Stimulated activated CD8-positive, alpha-beta memory T cell treated with anti-CD3 and anti-CD28 coated beads, Interleukin-4, amount 100 ng/mL, for 1 hour (primary cell): ENCODE measurements at places on chromosomes 2 and 18.

GRCh38 chr18:76264198-76264875 is 230.7 kb downstream of the ZNF516 start:
- no peak for DNase-seq

- no peak for DNase-seq
Measured at GRCh38 chr2:17195016-17195415, 323.2 kb downstream of the RAD51AP2 start.

GRCh38 chr2:32192418-32192817 is 26.8 kb downstream of the SLC30A6 start:
- no peak for DNase-seq

GRCh38 chr2:101734505-101735165 is 37.1 kb downstream of the MAP4K4 start:
- no peak for DNase-seq

- no peak for DNase-seq
Measured at GRCh38 chr2:55158111-55158814, 73.8 kb downstream of the CLHC1 start.

GRCh38 chr2:34242763-34243123 is 643.6 kb upstream of the FAM98A start:
- DNase-seq, result no peak

DNA sequence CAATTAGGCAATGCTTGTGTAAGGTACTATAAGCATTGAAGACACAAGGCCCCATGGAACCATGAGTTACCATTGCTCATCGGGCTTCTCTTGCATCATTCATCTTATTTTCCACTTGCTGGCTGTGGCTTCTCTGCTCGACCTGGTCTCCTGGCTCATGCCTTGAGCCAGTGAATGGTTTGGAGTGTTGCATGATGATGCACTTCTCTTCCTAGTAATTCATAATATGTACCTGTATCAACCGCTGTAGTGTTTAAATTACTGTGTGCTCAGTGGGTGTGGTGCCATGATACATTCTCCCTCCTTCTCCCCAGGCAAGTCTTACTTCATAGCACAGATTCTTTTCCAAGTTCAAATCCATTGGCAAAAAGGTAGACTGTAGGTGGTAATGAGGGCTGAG is 66.8 kb downstream of the ABCA12 start:
- DNase-seq, result no peak

DNA sequence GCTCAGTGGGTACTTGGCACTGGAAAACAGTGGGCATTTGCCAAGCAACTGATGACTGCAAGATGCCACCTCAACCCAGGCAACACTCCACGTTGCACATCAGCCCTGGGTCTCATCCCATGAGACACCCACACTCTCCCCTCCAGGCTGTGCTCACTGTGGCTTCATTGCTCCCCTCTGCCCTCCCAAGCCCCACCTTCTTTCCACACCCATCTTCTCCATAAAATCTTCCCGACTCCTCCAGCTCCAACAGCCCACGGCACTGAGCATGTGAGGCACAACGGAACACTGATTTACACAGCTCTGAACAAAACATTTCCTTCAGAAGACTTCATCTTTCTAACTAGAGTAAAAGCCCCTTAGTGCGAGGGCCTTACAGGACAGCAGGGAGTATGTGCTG is 117.8 kb upstream of the ACAA2 start:
- no peak for DNase-seq

DNA sequence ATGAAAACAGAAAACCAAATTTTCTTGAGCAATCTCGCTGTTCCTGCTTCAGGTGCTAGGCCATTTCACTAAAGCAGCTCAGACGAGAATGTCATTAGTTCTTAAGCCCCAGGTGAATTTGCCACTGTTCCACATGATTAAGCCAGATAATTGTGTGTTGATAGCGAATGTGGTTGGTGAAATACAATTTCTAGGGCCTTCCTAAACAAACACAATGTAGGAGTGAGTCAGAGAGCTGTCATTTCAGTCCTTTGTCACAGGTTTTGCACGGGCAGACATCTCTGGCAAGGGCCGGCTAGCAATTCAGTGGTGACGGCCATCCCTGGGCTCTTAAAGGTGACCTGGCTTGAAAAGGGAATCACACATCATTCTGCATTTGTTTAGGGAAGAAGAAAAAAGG is 170.7 kb downstream of the TMEM182 start:
- DNase-seq, result no peak

DNA sequence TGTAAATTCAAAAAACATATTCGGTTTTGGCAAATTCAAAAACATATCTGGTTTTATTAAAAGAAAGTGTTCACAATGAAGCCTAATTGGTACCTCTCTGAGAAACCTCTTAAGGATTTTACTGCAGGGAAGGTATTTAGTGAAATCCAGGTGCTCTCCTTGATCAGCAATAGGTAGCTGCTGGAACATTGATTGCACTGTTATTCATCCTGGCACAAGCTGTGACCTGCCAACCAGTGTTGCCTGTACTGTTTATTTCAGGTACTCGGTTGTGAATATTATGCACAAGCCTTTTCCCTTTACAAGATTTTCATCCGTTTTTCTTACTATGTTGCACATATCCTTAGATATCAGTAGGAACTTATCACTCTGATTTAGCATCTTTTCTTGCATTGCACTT is 155.8 kb upstream of the ZEB2 start:
- no peak for DNase-seq

- no peak for DNase-seq
Measured at GRCh38 chr2:218754781-218755180, 27.2 kb upstream of the CYP27A1 start.

DNA sequence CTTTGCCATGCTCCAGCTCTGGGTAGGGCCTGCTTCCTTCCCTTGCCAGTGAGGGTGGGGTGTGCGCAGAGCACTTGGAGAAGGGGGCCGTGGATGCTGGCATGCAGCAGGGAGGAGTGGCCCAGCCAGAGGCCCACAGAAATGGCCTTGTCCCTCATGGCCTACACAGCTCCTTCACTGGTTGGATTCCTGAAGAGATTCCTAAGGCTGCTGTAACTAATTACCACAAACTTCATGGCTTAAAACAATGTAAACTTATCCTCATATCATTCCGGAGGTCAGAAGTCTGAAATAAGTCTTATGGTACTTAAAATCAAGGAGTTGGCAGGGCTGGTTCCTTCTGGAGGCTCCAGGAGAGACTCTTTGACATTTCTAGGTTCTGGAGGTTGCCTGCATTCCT is 195.2 kb downstream of the GLI2 start:
- DNase-seq, result no peak

GRCh38 chr18:55988537-55988936 is 400.5 kb upstream of the TCF4 start:
- no peak for DNase-seq

DNA sequence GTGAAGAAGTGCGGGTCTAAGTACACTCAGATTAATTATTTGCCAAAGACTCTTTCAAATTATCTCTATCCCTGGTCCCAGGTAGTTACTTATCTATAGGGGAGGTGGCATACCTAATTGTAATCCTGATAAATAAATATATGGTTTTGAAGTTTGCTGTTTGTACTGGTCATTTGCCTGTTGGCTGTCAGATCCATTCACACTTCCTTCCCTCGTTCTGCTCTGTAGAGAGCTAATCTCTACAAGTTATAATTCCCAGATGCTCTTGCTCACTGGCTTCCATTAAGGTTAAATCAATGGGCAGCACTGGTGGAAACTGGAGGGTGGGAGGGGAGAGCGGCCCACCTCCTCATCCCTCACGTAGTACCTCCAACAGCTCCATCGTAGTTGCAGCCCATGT is 447.1 kb downstream of the TXNL1 start:
- DNase-seq, result no peak

GRCh38 chr2:84989927-84990326 is 19.0 kb downstream of the KCMF1 start:
- DNase-seq, result no peak

DNA sequence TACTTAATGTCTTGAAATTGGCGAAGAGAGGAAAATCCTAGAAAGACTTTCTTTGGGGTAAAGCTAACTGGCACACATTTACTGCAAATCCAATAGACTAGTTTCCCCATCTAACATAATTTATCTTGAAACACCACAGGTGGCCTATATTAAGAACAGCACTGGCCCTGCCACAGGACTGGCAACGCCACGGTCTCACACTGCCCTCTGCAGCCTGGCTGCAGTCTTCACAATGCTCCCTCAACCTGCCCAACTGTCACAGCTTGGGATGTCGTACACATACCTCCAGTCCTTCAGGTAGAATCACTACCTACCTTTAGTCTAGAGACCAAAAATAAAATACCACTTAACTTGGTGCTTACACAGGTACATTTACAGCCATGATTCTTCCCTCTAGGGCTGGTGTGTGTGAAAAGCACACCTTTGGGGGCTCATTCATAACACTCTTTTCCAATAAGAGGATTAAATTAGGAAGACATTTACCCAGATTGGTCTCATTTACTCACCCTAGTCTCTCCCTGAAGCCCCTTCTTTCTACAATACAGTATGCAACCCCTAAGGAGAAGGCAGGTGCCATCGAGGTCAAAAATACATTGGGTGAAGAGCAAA is 222.2 kb downstream of the C1D start:
- DNase-seq, result no peak

DNA sequence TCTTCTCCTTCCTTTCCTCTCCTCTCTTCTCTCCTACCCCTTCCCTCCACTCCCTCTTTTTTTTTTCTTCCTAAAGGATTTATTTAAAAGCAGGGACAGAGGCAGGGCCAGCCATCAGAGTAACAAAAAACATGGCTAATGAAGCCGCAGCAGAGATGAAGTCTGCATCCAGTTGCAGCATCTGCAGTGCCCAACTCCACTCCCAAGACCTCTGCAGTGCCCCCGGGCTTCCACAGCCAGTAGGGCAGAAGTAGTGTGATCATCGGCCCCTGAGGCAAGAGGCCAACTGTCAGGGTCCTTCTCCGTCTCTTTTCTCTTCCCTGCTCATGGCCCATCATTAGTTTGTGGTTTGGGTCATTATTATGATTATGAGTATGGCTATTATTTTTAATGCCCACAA is 4.2 kb upstream of the EGR4 start:
- no peak for DNase-seq

DNA sequence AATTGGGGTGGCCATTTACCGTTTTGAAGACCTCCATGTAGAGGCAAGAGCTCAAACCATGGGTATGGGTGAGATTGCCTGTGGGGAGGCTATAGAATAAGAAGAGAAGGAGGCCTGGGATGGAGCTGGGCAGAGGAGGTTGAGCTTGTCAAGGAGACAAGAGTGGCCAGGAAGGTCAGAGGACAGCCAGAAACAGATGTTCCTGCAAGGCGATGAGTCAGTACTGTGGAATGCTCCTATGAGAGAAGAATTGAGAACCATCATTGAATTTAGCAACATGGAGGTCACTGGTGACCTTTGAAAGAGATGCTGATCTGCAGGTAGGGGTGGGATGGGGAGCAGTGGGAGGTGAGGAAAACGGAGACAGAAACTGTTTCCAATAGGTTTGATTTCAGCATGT is 3.5 kb downstream of the ACSL3 start:
- DNase-seq, result no peak

GRCh38 chr2:70886541-70886987 is 49.1 kb upstream of the ATP6V1B1 start:
- no peak for DNase-seq

- DNase-seq, result no peak
Measured at GRCh38 chr18:40852406-40852805, 1102.6 kb upstream of the PIK3C3 start.

DNA sequence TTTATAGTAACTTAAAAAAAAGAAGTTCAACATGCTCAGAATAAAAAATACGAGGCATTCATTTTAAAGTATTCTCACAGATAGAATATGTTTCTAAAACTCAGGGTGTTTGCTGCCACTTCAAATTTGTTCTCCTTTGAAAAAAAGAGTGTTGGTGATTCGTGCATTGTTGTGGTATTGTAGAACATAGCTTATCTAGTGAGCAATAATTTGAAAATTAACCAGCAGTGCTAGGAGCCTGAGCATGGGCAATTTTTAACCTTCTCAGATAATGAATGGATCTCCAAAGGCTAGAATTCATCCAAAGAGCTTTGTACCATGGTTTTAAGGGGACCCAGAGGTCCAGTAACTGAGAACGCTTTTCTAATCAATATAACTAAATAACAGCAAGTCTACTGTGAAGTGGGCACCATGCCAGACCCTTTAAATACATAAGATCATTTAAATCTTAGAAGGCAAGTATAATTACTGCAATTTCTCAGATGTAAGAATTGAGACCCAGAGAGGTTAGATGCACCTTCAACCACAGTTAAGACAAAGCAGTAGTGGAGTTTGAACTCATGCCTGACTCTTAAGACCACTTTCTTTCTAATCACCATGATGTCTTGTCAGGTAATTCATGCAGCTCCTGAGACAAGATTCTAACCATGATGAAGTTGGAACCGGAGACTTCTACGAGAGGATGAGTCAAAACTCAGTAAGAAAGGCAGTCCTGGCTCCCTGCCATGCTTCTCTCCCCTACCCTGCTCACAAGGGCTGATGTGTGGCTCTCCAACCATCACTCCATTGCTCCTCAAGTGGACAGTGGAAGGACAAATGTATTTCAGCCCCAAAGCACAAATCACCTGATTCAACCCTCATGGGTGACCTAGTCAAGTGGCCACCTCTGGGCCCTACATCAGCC is 3.4 kb downstream of the CYRIA start:
- DNase-seq, result no peak

DNA sequence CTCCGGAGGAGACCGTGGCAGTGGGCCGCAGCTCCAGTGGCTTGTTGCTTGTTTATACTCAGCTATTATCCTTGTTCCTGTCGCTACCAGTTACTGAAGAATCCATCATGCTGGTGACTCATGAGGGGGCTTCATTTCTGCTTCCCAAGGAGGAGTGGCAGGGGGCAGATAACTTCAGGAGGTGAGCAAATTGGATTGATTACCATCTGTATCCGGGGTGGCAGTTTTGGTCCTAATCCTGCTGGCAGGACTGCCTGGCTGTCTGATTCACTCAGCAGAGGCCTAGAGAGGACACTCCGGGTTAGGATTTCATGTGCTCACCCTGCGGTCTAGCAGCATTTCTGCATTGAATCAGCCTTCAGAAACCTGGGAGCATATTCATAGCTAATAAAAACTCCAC is 230.0 kb downstream of the ACTR3 start:
- no peak for DNase-seq

- no peak for DNase-seq
Measured at GRCh38 chr2:150063432-150063889, 424.0 kb downstream of the RND3 start.

DNA sequence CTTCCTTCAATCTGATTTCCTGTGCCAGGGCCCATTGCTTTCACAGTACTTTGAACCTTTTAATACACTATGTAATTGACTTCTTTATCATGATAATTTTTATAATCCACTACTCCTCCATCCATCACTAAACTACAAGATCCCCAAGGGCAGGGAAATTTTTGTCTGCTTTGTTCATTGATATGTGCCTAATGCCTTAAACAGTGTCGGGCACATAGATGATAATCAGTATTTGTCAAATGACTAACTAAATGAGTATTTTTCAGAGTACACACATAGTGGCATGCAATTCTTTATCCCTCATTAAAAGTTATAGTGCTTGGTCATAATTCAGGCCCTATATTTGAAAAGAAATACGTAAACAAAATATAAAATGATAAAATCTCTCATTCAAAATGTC is 5.3 kb upstream of the STAMBP start:
- DNase-seq, result no peak

- no peak for DNase-seq
Measured at GRCh38 chr2:4782647-4783046, 909.5 kb upstream of the SOX11 start.
